ENCODE measurements at places on chromosomes 4 and X.

DNA sequence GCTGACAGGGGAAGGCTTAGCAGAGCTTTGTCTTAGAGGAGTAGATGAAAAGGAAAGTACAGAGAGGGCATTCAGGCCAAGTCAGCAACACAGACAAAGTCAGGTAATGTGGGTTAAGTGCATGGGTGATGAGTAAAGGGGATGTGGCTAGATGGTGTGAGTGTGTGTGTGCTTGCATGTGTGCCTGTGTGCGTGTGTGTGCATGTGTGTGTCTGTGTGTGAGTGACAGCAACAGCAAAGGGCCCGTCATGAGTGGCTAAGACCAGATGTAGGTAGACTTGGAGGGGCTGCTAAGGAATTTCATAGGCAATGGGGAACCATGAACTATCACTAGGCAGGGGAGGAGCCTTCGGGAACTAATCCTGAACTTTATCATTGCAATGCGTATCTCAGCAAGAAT, 2.2 kb upstream of the GPR78 start:
- DNase-seq: no peak

GRCh38 chr4:144954230-144954629, 143.8 kb downstream of the ANAPC10 start:
- DNase-seq: no peak

GRCh38 chrX:39201305-39201990, 400.2 kb downstream of the MID1IP1 start:
- DNase-seq: peak; percentile 43

DNA sequence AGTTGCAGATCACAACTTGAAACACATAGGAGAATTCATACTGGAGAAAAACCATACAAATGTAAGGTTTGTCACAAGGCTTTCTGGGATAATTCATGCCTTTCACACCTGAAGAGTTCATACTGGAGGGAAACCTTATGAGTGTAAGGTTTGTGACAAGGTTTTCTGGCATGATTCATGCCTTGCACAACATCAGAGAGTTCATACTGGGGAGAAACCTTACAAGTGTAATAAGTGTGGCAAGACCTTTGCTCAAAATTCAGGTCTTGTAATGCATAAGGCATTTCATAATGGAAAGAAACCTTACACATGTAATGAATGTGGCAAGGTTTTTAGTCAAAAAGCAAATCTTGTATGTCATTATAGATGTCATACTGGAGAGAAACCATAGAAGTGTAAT, 58.8 kb upstream of the ENPEP start:
- no peak for DNase-seq

- no peak for DNase-seq
Observed at GRCh38 chrX:13219991-13220764, 99.7 kb downstream of the ATXN3L start.

GRCh38 chr4:174365018-174365587, 81.4 kb downstream of the CEP44 start:
- DNase-seq: peak; percentile 32

DNA sequence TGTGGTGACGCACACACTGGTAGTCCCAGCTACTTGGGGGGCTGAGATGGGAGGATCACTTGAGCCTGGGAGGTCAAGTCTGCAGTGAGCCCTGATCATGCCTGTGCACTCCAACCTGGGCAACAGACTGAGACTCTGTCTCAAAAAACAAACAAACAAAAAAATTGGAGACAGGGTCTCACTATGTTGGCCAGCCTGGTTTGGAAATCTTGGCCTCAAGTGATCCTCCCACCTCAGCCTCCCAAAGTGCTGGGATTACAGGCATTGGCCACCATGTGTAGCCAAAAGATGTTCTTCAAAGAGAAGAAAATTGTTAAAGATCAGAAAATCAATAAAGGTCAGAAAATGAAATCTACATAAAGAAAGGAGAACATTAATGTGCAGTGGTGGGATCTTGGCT, 41.7 kb upstream of the ABCG2 start:
- DNase-seq: no peak

GRCh38 chrX:66872771-66873170, 233.9 kb upstream of the EDA2R start:
- no peak for DNase-seq

GRCh38 chr4:147607471-147607870, 9.7 kb upstream of the TMEM184C start:
- DNase-seq: no peak

- DNase-seq: no peak
Observed at GRCh38 chrX:17737986-17738713, 857 bp downstream of the SCML1 start.

- DNase-seq: no peak
Observed at GRCh38 chrX:110241816-110242215, 76.1 kb downstream of the AMMECR1 start.

- DNase-seq: no peak
Observed at GRCh38 chrX:153522259-153522658, 4.8 kb downstream of the ATP2B3 start.

GRCh38 chr4:309807-310206, 4.5 kb upstream of the ZNF732 start:
- no peak for DNase-seq

GRCh38 chr4:121079376-121079775, 7.0 kb upstream of the NDNF start:
- no peak for DNase-seq

DNA sequence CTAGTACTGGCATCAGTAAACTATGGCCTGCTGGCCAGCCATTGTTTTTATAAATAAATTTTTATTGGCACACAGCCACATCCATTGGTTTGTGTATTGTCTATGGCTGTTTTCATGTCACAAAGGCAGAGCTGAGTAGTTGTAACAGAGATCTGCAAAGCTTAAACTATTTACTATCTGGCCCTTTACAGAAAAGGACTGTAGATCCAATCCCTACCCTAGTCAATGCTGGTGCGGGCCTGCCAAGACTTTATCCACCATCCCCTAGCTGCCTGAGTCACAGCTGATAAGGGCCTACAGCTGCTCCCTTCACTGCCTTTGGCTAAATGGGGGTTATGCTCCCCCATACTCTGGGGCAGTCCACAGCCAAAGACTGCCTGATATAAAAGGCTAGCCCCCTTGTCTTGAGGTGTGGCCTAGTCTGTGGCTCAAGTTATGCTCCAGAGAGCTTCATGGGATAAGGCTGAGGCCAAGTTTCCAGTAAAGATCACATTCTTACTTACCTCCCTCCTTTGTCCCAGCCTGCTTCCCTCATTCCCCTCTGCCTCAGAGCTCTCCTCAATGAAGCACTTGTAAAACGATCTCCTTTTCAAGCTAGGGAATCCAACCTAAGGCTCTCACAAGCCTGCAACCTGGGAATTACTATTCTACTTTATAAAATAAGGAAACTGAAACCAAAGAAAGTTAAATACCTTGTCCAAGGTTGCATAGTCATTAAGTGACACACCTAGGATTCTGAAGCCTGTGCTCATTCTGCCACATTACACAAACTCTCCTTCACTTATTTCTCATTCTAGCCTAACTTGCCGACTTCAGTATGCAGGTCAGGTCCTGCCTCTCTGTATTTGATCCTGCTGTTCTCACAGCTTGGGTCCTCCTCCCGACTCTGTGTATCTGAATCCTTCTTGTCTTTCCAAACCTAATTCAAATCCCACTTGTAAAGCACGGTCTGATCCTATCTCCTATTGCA, 20.7 kb downstream of the ACE2 start:
- no peak for DNase-seq

DNA sequence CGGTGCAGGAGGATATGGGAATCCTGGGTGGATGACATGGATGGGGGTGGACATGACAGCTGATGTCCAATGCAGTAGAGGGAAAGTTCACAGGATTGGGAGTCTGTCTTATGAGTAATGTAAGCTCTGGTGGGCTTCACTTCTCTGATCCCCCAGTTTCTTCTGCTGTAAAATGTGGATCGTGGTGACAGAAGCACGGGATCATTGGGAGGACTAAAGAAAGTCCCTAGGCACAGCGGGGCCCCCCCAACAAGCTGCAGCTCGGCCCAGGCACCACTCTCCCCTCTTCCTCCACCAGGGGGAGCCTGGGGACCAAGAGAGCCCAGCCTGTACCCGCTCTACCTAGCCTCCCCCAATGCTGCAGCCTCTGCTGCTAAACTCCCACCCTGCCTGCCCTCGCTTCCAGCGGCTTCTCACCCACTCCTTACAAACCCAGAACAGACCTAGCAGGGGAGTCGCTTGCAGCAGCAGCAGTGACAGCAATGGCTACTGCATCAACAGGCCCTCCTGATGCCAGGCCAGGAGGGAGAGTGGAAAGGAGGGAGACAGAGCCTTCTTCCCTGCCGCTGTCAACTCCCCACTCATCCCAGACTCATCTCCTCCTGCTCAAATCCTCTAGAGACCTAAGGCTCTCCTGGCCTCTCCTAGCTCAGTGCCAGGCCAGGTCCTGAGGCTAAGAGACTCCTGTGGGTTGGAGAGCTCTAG, 36.1 kb upstream of the IQSEC2 start:
- peak; percentile 72 for DNase-seq

GRCh38 chrX:96987228-96987627, 103.5 kb downstream of the RPA4 start:
- DNase-seq: no peak

- DNase-seq: no peak
Observed at GRCh38 chrX:38561951-38562719, 793 bp downstream of the TSPAN7 start.

DNA sequence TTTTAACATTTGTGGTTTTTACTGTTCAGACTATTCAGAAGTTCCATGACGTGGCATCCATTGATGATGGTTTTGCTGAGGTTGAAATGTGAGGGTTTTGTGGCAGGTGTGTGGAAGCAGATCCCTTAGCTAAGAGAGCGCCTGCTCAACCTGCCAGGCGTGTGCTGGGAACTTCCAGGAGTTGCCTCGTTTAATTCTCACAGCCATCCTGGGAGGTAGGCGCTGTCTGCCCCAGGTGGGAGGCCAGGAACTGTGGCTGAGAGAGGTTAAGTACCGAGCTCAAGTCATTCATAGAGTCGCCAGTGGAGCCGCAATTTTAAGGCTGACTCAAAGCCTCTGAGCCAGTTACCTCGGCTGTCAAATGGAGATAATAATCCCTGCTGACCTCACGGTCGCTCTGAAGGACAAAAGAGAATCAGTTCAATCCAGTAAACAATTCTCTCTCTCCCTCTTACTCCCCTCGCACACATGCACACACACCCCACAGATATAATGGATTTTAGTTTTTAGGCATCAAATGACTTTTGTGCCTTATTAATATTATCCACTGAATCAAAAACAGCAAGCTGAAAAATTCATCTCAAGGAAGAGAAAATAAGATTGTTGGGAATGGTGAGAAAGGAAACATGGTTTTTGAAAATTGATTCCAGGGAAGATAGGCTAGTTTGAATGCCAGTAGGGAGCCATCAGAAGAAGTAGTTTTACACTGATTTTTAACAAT, 171.3 kb downstream of the PTTG2 start:
- peak; percentile 88 for DNase-seq

- no peak for DNase-seq
Observed at GRCh38 chrX:50436797-50437196, 33.8 kb downstream of the DGKK start.

DNA sequence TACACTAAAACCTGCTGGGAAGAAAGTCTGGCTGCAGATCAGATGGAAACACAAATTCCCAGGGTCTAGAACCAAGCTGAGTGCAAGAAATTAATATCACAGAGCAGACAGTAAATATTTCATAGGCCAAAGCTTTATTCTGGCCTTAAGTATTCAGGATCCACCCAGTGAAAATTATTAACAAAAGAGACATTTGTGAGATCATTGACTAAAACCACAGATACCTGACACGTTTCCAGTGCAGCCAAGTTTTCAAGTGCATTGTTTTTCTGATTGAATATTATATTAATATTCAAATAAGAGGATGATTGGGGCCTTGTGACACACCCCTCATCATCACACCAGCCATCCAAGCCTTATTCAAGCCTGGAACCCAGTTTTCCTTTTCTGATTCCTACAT, 10.3 kb downstream of the ELOVL6 start:
- no peak for DNase-seq

GRCh38 chrX:130523460-130524394, 121.9 kb downstream of the RBMX2 start:
- DNase-seq: no peak

DNA sequence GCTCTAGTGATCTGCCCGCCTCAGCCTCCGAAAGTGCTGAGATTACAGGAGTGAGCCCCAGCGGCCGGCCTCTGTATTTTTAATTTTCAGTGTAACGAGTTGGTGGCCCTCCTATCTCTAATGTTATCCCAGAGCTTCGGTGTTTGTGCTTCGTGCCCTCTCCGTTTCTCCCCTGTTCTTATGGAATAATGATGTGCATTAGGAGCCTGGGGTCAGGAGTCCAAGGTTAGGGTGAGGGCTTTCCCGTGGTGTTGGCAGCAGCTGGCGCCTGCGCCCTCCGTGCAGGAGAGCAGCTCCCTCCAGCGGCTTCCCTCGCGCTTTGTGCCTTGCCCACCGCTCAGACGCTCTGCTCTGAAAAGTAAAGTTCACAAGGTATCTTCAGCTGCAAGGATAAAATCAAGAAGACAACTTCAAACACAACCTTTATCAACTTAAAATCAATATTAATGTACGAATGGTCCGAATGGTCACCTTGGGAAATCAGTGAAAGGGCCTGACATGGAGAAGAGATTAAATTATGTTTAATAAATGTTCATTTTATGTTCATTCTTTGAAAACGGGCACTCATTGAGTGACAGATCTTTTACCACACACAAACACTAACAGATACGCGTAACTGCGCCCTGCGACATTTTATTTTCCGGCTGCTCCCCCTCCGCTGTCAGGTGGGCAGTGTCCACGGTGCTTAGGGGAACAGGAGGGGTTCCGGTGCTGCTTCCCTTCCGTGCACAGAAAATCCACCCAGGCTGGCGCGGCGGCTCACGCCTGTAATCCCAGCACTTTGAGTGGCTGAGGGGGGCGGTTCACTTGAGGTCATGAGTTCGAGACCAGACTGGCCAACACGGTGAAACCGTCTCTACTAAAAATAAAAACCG, 62.4 kb downstream of the TRAPPC11 start:
- DNase-seq: peak; percentile 48

DNA sequence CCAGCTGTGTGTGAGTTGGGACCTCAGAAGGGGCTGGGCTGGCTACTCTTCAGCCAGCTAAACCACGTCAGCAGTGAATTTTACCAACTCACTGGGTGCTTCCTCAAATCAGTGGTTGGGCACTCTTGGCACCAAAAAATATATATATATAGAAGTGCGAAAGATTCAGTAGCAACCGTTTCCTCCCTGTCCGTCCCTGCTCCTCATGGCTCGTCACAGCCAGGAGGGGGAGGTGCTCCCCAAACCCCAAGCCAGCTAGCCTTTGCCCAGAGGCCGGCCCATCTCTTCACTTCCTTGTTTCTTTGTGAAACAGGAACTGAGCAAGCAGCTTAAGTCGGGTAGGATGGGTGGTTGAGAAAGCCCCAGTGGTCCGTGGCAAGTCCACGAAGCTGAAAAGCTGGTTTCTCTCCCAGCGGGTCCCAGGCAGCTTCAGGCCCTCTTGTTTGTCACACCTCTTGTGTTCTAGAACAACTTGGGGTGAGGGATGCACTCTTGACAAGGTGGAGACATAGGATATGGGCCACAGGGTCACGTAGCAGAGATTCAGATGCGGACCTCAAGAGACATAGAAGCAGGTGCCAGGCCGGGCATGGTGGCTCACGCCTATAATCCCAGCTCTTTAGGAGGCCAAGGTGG, 6.8 kb upstream of the SASH3 start:
- DNase-seq: peak; percentile 66

- no peak for DNase-seq
Observed at GRCh38 chr4:85544751-85545150, 69.8 kb downstream of the ARHGAP24 start.

GRCh38 chrX:20988804-20989203, 385.4 kb upstream of the CNKSR2 start:
- no peak for DNase-seq

Data from activated CD4-positive, alpha-beta T cell treated with anti-CD3 and anti-CD28 coated beads, Interleukin-2, Interleukin-4, amounts not matched to agents 100 ng/mL and 50 ng/mL, durations not matched to agents 16 hours and 8 hours (primary cell).